ENCODE measurements at places on chromosomes 1 and 21.

DNA sequence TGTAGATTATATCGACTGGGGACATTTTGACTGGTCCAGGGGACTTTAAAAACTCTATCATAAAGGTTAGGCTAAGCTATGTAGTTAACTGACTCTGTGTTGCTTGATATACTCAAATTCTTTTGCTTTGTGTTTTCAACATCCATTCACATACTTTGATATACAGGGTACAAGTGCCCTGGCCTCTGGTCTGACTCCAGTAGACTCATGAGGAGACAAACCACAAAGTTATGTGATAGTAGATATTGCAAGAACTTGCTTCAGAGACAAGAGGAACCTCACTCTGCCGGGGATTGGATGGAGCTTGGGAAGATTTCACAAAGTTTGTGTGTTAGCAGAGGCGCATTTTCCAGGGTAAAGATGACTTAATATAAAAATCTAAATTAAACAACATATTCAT, 1.3 kb downstream of the GORAB start:
- no peak for DNase-seq

GRCh38 chr1:26853156-26853555, 9.8 kb upstream of the SFN start:
- DNase-seq, result peak; percentile 70

DNA sequence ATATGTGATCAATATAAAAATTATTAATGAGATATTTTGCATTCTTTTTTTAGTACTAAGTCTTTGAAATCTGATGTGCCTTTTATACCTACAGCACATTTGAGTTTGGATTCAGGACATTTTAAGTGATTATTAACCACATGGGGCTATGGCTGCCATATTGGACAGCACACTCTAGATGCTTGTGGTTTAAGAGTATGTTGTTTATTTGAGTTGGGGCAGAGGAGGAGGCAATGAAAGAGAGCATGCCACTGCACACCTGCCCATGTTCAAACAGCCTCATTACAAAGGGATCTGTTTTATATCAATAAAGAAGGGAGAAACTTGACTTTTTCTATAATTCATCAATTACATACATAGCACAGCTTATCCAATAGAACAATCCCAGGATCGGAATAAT, 99.4 kb upstream of the EDEM3 start:
- peak; percentile 29 for DNase-seq

- no peak for DNase-seq
These were observed 6.6 kb downstream of the ZMYND12 start for GRCh38 chr1:42449256-42449655.

DNA sequence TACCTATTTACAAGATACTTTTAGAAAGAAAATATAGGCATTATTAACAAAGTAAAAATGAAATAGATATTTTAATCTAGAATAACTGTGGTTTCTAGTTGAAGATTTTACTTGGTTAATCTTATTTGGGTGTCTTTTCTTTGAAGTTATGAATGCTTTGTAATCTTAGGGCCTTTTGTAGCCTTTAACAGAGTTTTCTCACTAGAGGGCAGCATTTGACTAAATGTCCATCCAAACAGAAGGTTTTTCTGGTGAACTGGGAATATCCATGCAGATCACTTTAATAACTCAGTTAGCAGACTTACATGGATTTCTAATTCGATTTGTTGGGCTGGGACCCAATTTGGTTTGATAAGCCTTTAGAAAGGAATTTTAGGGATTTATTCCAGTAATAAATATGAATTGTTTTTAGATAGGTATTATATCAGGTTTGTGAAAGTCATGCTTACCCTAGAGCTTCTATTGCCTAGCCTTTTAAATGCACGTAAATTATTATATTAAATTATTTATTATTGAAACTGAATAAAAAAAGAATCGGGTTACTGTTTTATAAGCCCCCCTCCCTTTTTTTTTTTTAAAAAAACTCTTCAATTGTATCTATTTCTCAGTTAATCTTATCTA, 119.7 kb downstream of the ZNF326 start:
- DNase-seq, result peak; percentile 39

- no peak for DNase-seq
These were observed 651.9 kb downstream of the MRPL39 start for GRCh38 chr21:24955275-24955961.

- no peak for DNase-seq
These were observed 62.8 kb upstream of the PRRC2C start for GRCh38 chr1:171422511-171422910.

- DNase-seq, result no peak
These were observed 457.9 kb downstream of the BRINP3 start for GRCh38 chr1:190019717-190020116.

DNA sequence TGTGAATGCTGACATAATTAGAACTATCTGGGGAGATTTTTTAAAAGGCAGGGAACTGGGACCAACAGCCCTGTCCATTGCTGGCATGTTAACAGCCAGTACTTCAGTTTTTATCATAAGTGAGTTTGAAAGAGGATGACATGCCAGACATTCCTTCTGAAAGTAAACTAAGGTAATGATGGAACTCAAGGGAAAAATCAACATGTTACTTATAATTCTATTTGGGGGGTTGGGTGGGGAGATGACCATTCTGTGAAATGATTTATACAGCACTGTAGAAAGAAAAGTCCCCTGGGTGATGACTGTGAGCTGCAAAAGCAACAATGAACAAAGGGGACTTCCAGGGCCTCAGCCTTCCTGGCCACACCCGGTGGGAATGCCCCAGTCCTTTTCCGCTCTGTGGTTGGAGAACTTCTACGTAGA, 5.4 kb upstream of the LAMC2 start:
- no peak for DNase-seq

- DNase-seq, result no peak
These were observed 16.0 kb downstream of the IFFO2 start for GRCh38 chr1:18940303-18941020.

DNA sequence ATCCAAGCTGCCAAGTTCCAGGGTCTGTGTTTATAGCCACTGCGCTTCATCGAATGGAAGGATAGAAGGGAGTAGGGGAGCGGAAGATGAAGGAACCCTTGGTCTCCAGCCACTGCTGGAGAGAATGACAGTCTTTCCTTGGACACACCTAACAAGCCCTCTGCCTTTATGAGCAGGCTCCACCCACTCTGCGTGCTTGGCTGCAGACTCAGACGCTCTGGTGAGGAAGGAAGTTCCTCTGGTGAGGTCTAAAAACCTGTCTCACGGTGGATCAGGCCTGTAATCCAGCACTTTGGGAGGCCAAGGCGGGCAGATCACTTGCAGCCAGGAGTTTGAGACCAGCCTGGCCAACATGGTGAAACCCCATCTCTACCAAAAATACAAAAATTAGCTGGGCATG, 55.4 kb downstream of the MATN1 start:
- DNase-seq, result no peak

DNA sequence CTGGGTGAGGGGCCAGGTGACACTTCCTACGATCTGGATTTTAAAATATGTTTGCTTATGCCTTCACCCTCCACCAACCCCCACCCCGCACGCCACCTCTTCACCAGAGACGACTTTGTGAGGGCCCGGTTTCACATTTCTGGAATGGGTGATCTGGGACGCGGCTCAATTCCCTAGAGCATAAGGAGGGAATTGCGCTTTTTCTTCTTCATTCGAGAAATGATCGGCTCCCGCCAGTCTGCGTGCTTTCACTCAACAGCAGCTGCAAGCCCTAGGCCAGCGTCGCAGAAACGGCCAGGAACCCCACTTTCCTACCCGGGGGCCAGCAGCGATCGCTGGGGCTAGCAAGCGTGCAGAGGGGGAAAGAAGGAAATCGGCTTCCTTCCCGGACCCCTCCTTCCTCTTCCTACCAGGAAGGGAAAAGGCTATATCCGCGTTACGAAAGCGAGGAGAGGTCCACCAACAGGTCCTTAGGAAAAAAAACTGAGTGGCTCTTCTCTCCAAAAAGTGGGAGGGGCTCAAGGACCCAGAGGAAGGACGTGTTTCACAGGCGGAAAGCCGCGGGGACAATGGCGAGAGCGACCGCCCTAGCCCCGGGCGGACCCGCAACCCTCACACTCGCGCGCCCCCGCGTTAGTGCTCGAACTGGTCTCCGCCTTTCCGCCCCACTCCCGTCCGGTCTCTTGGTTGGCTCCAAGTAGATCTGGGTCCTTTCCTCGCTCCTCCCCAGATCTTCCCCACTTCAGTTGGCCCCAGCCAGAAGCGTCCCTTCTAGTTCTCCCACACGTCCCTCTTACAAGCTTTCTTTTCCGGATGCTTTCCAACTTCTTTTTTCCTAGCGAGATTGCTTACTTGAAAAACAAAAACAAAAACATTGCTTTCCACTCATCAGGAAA, 1.1 kb upstream of the ADAMTS1 start:
- DNase-seq, result peak; percentile 78

DNA sequence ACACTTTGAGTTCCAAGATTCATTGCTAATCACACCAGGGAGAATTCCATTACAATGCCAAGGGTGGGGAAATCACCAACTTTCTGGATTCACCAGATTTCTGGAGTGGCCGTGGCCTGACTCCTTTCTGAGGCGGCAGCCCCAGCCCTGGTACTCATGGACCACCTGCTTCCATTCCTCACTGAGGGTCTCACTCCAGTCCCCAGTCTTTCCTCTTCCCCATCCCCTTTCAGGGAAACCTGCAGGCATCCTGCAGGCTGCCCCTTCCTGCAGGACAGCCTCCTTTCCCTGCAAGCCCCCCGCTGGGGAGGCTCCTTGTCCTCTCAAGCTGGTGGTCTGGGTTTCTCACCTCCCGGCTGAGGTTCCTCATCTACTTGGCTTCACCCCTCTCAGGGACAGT, 12.7 kb upstream of the CDK18 start:
- DNase-seq, result no peak

DNA sequence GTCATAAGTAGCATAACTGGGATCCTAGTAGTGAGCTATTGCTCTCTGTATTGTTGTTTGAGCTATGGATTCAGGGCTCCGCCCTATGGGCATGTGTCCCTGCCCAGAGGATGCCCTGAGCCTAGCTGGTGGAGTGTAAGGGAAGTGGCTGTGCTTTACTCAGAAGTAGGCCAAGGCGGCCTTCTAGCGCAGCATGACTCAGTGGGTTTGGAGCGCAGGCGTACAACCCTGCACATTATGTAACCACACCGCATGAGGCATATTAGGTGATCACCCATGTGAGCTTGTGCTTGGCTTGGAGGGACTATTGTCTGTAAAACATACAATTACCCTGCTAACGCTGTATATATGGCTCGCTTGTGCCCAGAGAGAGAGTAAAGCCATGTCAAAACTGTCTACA, 11.1 kb upstream of the UBE2U start:
- DNase-seq, result no peak

GRCh38 chr1:78222225-78222959, 176.6 kb downstream of the GIPC2 start:
- no peak for DNase-seq

GRCh38 chr1:177170756-177171535, at the start of gene BRINP2:
TSS of gene BRINP2 (plus strand) at chr1:177170958. CDS start at chr1:177229877, 58,919 bp downstream.
- peak; percentile 85 for DNase-seq

DNA sequence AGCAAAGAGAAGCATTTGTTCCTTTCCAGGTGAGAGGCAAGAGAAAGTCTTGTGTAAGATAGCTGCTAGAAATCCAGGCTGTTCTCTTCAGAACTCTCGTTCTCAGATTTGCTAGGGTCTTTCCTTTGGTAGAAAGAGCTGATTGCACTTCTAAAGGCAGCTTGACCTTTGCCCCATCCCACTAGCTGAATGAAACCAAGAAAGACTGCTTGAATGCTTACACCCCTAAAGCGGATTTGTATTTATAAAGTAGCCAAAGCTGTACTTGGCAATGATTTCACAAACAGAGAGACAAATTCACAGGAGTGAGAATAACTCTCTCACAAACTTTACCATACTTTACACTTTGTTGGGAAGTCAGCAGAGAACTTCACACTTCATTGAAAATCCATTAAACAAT, 424.1 kb downstream of the TTLL7 start:
- DNase-seq, result no peak

DNA sequence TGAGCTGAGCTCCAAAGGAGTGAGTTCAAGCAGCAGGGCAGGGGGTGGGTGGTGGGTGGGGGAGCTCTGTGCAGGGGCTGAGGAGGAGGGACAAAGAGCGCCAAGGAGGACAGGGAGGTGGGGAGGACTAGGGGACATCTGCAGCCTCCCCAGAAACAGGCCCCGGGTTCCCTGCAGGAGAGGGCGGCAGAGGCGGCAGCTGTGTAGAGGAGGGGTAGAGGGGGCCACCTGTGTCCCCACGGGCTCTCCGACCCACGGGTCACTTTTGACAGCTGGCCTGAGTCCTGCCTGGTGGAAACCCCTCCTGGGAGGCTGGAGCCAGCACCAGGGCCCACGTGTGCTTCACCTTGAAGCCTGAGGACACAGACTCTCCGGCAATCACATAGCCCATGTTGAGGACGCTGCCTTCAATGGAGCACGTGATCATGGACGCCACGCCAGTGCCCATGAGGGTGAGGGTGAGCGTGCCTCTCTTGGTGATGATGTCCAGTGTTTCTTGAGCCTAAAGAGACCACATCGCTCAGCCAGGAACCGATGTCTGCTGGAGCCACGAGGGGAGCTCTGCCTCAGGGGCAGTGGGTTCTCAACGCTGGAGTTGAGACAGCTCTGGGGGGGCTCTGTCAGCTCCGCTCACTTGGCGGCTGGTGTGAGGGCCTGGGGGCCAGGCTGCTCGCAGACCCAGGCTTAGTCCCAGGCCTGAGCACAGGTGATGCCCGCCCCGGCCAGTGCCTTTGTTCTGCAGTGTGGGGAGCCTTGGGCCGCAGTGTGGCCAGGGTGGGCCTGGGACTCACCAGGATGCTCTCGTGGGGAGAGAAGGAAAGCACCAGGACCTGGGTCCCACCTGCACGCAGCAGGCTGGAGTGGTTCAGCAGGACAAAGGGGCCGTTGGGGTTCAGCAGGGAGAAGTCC, 6.6 kb upstream of the TMEM52 start:
- DNase-seq, result no peak

- DNase-seq, result no peak
These were observed 29.0 kb downstream of the PTPRC start for GRCh38 chr1:198667807-198668206.

DNA sequence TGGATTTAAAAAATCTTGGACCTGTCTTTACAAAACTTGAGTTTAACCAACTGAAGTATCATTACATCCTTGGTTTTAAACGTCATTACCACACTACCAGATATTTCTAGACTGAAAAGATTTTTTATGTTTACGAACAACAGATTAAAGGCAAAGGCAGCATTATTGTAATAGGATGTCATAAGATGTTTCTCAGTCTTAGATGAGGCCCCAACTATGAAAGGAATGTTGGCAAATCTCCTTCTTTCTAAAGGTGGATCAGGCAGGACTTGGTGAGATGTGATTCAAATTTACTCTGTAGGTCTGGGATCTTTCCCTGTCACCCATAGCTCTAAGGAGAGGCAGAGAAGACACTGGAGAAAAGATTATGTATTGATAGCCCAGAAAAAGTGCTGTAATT, 417.9 kb downstream of the PTBP2 start:
- DNase-seq, result no peak

- no peak for DNase-seq
These were observed 17.5 kb downstream of the LRRC71 start for GRCh38 chr1:156937883-156938282.

DNA sequence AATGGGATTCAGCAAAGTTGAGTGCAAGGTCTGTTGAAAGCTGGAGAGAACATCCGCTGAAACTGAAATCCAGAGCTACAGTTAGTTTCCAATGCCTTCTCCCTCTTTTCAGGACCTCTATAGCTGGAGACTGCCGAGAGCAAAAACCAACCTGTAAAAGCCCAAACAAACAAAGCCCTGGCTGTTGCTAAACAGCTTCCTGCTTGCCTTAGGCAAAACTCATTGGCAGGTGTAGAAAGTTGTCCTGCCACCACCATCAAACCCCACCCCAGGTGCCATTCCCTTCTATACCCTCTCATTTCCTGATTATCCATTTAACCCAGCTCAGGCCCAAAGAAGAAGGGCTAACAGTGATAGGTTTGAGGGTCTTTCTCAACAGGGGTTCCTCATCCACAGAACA, 24.7 kb downstream of the SCYL3 start:
- DNase-seq, result no peak

All from NCI-H524 (cell line).